ENCODE measurements at places on chromosomes 2 and 18.

DNA sequence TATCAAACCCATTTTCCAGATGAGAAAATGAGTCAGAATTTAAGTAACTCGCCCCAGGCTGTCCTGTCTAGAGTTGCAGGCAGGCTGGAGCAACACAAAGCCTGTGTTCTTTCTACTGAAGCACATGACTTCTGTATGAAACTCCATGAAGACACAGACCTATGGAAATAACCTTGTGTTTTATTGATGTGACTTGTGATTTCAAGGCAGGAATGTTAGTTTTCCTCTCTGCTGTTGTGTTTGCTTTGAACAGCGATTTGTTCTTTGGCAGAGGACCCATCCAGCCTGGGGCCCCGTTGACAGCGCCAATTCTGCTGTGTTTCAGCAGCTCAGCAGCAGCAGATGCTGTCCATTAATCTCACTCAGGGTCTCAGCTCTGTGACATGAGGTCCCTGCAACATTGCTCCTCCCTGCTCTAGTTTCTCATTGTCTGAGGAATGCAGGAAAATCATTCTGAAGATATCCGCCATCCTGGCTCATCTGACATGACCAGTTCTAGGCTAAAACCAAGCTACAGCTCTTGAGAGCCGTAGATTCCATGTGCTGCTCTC is 344.3 kb upstream of the RAB12 start:
- DNase-seq = no peak

- no peak for DNase-seq
Measured at GRCh38 chr2:9941196-9941995, 10.1 kb upstream of the GRHL1 start.

DNA sequence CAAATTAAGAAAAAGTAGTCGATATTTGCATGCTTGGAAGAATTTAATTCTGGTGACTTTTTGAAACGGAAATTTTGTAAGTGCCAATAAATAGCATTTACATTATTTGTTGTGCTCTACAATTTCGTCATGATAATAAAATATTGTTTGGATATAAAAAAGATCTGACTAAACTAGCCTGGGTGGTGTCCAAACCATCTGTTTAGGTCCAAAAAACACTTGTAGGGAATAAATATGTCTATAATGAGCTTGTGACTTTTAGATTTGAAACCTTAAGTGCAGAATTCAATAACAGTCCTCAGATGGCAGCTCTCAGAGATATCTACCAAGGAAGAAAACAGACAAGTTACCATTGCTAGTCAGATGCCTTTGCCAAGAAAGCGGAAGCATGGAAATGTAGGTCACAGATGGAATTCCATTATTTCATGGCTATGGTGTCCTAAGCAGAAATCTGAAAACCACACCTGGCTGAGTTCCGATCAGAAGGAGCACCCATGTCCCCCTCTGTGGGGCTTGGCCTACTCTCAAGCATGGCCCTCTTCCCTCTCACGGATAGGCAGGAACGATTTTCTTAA is 731.1 kb downstream of the RNF144A start:
- no peak for DNase-seq

DNA sequence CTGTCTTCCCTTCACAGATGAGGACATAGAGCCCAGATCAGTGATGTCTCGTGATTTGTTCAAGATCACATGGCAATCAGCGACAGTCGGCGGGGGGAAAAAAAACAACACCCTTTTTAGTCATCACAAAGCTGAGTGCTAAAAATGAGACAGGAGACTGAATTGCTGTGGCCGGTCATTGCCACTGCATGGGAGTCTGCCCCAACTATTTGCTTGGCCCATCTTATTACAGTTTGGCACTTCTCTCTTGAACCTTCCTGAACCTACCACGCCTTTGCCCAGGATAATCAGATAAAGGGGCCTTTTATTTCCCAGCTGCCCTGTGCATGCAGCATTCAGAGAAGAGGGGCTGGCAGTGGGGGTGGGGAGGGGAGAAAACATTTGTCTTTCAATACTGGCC is 42.7 kb downstream of the SETBP1 start:
- DNase-seq = no peak

DNA sequence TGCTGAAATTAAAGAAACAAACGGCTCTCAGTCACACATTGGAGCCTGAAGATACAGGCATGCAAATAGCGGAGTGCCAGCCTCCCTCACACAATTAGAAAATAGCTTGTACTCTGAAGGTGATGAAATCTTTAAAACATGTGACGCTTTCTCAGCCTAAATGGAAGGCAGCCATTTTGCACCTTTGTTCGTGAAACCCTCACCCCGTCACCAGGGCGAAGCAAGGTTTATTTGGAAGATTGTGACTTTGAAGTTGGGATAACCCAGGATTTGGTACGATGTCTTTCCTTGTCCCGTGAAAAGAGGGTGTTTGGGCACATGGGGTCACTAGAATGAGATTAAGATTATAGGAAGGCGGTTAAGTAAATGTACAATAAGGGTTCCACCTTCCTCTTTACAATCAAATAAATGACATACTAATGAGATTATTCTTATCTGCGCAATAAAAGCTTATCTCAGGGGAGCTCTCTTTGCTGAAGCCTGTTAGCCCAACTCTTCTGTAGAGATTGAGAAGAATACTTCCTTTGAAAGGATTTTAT is 4.2 kb downstream of the SH3BP4 start:
- no peak for DNase-seq

DNA sequence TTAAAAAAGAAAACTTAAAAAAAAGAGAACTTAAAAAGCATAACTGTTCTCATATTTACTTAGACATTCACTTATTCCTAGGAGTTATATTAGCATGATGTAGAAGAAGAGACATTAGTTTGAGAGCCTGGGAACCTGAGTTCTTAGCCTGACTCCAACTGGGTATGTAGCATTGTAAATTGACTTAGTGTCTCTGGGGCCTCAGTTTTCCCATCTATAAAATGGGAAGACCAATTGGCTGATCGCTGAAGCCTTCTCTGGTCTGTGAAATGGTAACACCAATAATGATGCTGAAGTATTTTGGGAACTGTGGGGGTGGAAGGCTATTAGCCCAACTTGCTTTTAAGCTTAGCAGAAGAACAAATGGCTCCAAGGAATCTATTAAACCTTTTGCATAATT is 55.9 kb downstream of the CABLES1 start:
- no peak for DNase-seq

GRCh38 chr2:101946372-101947039 is 45.3 kb upstream of the IL1R2 start:
- DNase-seq = no peak

DNA sequence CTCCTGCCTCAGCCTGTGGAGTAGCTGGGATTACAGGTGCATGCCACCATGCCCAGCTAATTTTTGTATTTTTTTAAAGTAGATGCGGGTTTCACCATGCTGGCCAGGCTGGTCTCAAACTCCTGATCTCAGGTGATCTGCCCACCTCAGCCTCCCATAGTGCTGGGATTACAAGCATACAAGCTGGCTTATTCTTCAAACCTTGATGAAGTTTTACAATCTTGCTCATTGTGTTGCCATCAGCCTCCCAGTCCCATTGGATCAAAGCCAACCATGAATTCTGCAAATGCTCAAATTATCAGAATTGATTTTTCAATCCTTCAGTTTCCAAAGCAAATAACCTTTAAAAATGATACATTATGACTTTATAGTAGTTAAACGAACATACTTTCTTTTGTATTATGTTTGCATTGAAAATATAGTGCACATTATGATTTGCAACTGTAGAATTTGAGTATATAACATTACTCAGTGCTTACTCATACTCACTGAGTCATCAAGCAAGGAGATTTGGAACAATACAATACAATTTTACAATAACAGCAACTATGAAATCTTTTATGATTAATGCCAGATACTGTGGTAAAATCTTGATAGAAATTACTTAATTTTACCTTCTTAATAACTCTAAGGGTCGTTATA is 1491.9 kb upstream of the CELF4 start:
- DNase-seq = no peak

DNA sequence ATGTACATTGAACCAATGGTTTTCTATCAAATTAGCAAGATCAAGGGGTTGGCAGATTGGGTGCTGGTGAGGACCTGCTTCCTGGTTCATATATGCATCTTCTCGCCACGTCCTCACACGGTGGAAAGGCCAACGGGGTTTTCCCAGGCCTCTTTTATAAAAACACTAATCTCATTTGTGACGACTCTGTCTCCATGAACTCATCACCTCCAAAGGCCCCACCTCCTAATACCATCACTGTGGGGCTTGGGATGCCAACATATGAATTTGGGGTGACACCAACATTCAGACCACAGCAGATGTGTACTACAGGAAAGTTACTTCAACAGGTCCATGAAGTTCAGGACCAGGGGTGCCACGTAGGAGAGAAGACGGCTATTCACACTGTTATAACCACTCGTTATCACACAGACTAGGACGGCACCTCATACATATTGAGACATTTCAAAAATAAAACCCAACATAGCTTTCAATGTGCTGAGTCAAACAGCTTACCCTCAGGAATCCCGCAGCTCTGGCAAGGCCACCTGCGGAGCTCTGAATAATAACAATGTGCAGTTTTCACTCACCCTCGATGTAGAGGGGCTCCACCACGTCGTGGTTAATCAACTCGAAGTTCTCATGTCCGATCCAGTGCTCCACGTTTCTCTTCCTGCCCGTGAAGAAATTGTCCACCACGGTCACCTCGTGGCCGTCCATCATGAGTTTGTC is 49.3 kb downstream of the UXS1 start:
- DNase-seq = peak; percentile 57

GRCh38 chr2:127508631-127509034 is 17.7 kb downstream of the IWS1 start:
- no peak for DNase-seq

GRCh38 chr2:30336978-30337841 is 105.9 kb downstream of the LBH start:
- peak; percentile 20 for DNase-seq

DNA sequence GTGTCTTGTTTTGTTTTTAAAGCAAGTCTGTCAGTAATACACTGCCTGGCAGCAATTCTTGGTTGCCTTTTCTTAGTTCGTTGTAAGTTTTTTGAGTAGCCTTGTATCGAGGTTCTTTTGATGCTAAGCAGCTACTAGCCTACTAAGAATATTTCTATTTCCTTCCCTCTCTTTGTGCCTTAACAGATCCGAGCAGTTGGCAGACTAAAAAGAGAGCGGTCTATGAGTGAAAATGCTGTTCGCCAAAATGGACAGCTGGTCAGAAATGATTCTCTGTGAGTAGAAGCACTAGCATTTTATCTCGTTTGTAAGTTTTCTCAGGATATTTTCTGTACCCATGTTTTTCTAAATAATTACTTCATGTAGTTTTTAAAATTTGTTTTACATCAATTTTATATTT is 15.1 kb downstream of the MFF start:
- DNase-seq = no peak

DNA sequence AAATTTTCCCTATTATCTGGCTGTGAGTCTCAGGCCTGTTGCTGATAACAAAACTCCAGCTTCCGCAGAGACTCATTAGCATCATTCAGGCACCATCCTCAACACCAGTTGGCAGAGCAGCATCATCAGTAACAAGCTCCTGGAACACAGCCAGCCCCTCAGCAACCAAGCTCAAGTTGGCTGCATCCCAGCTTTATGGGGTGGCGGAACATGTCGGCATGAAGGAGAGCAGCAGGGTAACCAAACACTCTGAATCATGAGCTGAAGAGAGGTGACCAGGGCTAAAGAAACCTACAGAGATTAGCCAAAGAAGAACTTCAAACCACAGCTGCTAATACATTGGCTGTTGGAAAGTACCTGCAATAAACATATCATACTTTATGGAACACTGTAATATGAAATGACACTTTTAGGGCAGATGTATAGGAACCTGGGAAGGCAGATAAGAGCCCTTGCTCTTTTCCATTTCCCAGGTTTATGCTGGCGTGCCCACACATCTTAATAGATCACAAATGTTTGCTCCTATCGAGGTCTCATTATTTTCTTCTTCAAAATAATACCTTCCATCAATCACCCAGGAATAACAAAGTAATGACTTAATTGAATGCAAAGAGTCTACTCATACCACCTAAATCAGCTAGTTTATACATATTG is 63.8 kb downstream of the PDE11A start:
- no peak for DNase-seq

DNA sequence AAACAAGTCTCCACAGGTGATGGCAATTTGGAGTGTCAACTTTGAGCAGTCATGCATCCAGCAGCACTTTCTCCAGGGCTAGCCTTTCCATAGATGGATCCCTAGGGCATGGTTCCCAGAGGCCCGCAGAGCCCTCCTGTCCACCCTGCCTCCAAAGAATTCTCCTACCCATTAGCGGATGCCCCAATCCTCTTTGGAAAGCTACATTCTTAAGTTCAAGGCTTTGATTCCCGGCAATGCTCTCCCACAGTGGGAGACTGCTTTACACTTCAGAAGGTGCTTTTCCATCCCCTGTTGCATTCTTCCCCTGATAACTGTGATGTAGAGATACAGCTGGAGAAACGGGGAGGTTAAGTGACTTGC is 61.3 kb downstream of the ACAA2 start:
- no peak for DNase-seq

GRCh38 chr18:24296276-24296675 is 101.3 kb downstream of the OSBPL1A start:
- no peak for DNase-seq

DNA sequence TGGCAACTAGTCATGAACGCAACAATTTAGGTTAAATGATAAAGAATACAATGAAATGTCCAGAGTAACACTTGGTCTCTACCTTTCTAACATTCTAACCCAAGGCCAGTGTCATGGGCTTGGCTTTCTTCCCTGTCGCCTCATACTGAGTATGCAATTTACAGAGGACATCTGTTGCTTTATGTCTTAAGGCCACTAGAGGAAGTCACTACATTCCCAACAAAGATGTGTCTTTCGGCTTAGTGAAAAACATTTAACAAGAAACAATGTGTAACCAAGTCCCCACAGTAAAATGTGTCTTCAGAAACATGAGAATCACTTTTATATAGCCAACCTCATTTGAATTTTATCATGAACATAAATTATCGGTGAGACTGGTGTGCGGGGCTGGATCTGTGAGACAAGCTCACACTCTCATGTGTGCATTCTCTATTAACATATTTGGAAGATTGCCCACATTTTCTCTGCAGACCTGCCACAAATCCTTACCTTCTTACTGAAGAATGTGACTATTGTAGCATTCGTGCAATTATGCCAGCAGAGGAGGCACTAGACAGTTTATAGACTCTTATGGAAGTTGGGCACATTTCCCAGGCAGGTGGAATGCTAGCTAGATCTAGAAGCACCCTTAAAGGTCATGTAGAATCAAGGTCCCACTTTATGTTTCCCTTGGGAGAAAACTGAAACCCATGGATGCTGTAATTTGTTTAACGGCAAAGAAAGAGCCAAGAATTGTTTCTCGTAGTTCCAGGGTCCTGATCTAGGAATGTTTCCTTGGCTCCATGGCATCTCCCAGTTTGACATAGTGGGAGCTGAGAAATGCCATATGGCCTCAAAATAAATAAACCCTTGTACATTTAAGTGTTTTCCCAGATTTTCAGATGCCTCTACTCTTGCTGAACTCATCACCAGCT is 101.8 kb downstream of the CD226 start:
- DNase-seq = no peak

- DNase-seq = no peak
Measured at GRCh38 chr2:218264773-218265561, 4.2 kb downstream of the GPBAR1 start.

DNA sequence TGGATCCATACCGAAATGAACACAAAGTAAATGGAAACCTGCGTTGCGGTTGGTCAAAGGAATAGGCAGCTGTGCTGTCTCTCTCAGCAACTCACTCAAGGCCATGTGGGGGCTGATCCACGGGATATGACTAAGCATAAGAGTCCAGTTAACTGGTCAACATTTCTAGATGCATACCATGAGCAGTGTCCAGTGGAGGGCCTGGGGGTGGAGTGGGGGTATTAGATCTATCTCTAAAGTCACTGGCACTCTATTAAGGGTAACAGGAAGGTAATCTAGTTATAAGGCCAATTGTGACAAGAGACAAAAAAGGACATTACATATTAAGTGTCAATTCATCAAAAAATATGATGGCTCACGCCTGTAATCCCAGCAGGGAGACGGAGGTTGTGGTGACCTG is 136.8 kb downstream of the TTC32 start:
- DNase-seq = no peak

All from stimulated activated naive CD4-positive, alpha-beta T cell treated with Interleukin-2 at 50 U/mL for 16 hours (primary cell).